GM06990 (cell line): ENCODE measurements at places on chromosomes 5 and 9.

DNA sequence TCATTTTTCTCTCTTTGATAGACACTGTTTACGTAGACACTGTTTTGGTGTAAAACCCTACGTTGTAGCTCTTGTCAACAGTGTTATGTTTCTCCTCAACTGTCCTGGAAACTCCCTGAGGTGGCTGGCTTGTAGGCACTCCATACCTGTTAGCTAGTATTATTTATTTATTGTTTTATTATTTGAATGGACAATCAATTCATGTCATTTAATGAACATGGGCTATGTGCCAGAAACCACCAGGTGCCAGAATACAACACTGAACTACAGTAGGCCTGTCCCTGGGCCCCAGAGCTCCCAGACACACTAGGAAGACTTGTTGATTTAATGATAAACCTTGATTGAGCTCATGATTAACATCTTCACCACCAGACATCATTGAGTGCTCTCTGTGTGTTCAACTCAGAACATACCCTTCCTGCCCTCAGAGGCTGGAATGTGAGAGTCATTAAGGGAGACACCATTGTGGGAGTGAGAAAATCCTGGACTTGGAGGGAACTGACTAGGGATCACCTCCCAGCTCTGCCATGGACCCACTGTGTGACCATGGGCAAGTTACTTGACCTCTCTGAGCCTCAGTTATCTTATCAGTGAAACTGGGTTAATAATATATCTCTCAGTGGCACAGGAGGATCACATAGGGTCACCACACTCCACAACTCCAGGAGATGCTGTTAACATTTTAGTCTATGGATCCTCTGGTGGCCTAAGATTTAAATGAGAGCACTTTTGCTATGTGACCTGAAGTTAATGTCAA, 19.2 kb downstream of the IRF1 start:
- DNase-seq: no peak

- DNase-seq: no peak
These were observed 541 bp downstream of the GNPDA1 start for GRCh38 chr5:142012186-142012785.

- no peak for DNase-seq
These were observed 402.7 kb downstream of the SPOCK1 start for GRCh38 chr5:137096149-137097103.

GRCh38 chr5:1521671-1522600, 1.8 kb downstream of the LPCAT1 start:
- DNase-seq: no peak

- no peak for DNase-seq
These were observed 185.0 kb downstream of the CSNK1G3 start for GRCh38 chr5:123696921-123697341.

DNA sequence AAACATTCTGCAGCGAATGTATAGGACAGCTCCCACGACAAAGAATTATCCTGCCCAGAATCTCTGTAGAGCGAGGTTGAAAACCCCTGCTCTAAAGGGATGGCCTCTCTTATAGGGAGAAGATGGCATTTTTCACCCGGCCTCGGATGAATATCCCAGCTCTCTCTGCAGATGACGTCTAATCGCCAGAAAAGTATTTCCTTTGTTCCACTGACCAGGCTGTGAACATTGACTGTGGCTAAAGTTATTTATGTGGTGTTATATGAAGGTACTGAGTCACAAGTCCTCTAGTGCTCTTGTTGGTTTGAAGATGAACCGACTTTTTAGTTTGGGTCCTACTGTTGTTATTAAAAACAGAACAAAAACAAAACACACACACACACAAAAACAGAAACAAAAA, 17.4 kb upstream of the RARS1 start:
- no peak for DNase-seq

GRCh38 chr9:129765764-129766317, 13.0 kb upstream of the PTGES start:
- DNase-seq: no peak

DNA sequence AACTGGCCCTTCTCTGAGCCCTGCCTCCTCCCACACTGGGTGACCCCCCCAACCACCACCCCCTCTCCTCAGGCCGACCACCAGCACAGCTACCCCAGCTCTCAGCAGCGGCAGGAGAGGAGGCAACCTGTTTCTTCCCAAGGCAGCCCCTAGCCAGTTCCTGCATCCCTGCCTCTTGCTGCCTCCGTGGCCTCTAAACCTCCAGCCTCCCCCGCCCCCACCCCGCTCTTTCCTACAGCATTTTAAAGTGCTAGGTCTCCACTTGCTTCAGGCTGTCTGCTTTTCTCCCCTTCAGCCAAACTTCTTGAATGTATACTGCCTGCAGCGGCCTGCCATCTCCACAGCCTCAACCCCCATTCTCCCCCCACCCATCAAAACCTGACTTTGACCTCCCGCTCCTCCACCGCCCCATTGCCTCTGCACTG, 135.6 kb downstream of the DAB2IP start:
- no peak for DNase-seq

DNA sequence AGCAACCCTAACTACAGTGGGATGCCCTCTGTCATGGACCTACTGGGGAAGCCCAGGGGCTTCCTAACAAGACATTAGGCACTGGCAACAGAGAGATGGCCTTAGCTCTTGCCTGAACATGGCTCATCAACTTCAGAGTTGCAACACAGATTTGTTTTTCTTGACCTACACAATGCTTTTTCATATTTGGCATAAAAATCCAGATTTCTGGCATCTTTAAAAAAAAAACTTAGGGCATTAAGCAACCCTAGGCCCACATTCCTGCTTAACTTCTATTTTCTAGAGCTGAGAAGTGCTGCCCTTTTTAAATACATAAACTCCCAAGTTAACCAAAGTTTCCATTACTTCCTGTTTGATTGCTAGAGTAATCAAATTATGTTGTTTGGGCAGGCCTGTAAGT, 8.0 kb downstream of the GRIA1 start:
- no peak for DNase-seq

DNA sequence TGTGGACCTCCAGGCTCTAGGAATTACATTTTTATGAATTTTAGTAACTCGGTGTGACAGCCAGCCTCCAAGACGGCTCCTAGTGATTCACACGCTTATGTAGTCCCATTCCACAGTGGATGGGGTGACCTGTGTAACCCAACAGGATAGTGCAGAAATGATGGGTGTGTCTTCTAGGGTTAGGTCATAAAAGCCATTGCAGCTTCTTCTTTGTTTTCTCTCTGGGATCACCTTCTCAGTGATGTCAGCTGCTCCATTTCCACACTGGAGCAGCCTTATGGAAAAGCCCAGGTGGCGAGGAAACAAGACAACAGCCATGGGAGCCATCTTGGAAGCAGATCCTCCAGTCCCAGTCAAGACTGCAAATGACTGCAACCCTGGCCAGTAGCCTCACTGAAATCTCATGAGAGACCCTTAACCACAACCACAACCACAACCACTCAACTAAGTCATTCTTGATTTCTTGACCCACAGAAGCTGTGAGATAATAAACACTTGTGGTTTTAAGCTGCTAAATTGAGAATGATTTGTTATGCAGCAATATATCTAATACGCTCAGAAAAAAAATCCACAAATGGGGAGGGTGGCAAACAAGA, 5.1 kb upstream of the GNPDA1 start:
- peak; percentile 51 for DNase-seq

DNA sequence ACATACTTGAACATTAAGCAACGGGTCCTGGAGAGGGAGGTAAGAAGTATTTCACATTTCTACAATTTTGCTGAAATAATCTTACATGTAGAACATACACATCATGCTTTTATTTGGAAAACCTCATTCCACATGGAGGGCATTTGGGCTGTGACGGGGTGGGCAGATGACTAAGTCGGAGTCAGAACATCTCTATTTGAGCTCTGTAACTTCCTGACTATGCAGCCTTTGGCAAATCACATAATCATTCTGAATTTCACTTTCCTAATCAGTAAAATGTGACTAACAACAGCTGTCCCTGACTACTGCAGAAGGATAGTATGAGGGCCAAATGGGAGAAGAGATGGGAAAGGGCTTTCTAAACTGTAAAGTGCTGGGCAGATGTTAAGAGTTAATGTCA, 17.1 kb upstream of the IL6ST start:
- DNase-seq: no peak

DNA sequence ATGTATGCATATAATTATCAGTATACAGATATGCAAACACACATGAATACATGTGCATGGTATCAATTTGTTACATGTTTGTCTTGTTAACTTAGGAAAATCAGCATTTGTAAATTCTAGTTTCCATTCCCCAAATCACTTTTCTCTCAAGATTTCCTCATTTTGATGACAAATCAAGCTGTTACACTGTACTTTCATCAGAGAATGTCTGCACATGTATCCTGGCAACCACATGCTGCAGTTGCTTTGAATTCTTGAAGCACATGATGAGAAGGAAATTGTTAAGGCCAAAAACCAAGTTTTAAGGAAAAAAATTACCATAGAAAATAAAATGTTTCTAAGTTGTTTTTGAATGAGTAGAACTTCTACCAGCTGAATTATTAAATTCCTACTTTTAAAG, 1834.5 kb downstream of the EFNA5 start:
- no peak for DNase-seq

GRCh38 chr9:72313507-72313906, 51.5 kb downstream of the ZFAND5 start:
- DNase-seq: no peak

GRCh38 chr5:96816411-96816939, 8.7 kb upstream of the ERAP1 start:
- DNase-seq: peak; percentile 67

DNA sequence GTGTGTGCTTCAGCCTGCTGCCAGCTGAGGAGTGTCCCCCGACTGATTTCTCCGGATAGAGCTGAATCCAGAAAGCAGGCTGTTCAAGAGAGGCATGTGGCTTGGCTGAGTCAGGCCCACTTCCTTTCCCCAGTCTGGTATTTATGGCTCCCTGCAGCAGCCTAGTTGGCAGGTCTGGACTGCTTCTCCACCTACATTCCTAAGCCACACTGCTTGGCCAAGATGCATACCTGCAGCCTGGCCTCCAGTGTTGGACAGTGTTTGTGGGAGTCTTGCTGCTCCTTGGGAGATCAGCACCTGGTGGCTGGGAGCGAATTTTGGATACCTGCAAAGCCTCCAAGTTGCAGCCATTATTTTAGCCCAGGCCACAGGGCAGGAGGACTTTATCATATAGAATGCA, 670.8 kb downstream of the ACTL7B start:
- no peak for DNase-seq

- no peak for DNase-seq
These were observed 38.8 kb upstream of the COL5A1 start for GRCh38 chr9:134602547-134603362.

- no peak for DNase-seq
These were observed 46.8 kb upstream of the ATG10 start for GRCh38 chr5:81925009-81925408.

GRCh38 chr5:89967771-89968444, 441.6 kb downstream of the CETN3 start:
- no peak for DNase-seq

GRCh38 chr5:36600917-36601527, 5.4 kb upstream of the SLC1A3 start:
- no peak for DNase-seq

DNA sequence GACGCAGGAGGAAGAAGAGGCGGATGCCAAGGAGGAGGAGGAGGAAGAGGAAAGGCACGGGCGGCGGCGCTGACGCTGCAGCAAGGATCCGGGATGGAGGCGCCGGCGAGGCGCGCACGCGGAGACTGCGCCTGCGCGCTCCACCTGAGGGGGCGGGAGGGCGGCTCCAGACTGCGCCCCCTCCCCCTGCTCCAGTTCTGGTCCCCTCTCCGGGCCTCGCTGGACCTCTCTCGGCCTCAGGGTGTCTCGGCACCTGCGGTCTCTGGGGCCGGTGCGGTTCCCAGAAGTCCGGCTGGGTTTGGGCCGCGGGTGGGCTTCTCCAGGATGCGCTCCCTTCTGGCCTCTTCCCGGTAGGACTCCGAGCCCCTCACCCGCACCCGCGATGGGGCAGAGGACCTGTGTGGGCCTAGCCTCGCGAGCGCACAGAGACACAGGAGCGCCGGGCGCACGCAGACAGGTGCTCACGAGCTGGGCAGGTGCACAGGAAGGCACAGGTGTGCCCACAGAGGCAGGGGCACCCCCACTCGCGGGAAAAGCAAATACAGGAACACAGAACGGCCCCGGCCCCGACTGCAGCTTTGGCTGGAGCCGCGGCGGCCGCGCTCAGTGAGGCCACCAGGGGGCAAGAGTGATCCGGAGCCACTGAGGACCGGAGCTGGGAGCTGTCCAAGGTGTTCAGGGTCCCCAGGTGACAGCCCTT, at the start of gene NPDC1:
NPDC1 (minus strand) TSS at position 90 of the 700 bp plus-strand sequence. CDS start 188 bp downstream, outside the sequence.
- DNase-seq: peak; percentile 72

- DNase-seq: no peak
These were observed 42.7 kb downstream of the KIAA1958 start for GRCh38 chr9:112529316-112529715.

DNA sequence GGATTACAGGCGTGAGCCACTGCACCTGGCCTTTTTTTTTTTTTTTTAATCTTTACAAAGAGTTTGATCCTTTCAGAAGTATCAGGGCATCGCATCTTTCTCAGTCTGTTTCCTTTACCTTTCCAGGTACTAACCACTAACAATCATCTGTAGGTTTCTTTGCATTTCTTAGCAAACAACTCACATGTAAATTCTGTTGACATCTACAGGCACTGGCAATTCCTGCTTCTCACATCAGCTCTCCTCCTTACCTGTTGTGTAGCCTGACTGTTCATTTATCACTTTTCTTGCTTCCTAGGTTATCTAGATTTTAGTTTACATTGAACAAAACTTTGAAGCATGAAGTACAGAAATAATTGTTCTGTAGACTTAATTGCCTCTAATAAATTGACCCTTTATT, 27.5 kb upstream of the VPS13A start:
- no peak for DNase-seq

DNA sequence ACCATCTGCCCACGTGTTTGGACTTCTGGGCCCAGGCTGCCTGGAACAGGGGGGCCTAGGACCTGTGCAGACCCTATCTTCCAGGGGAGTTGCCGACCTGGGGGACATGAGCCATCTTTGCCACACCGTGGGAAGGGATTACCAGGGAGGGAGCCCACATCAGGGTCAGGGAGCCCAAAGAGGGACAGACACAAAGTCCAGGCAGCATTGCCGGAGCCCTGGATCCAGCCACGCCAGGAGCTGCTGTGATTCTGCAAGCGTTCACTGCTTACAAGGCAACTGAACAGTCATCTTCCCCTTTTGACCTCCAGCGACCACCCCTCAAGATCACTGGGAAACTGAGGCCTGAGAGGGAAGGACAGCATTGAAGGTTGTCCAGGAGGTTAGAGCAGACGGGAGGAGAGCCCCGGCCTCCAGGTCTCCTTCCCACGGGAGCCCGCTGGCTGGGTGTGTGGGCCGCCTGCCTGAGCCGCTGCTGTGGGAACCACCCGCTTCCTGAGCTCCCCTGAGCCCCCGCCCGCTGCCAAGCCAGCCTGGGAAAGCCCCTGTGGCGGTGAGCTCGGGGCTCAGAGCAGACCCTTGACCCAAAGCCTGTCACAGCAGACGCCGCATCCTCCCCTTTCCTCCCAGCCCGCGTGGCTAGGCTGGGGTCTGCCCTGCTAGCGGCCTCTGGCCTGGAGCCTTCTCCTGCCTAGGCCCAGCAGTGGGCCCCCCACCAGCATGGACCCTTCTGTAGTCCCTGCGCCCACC, 17.1 kb upstream of the NOTCH1 start:
- DNase-seq: no peak
